ENCODE measurements at places on chromosomes 1 and 21. TPM values are rescaled to one million over a fixed set of nuclear protein-coding genes. Genes with fewer than 3 reads are reported as not detected.

DNA sequence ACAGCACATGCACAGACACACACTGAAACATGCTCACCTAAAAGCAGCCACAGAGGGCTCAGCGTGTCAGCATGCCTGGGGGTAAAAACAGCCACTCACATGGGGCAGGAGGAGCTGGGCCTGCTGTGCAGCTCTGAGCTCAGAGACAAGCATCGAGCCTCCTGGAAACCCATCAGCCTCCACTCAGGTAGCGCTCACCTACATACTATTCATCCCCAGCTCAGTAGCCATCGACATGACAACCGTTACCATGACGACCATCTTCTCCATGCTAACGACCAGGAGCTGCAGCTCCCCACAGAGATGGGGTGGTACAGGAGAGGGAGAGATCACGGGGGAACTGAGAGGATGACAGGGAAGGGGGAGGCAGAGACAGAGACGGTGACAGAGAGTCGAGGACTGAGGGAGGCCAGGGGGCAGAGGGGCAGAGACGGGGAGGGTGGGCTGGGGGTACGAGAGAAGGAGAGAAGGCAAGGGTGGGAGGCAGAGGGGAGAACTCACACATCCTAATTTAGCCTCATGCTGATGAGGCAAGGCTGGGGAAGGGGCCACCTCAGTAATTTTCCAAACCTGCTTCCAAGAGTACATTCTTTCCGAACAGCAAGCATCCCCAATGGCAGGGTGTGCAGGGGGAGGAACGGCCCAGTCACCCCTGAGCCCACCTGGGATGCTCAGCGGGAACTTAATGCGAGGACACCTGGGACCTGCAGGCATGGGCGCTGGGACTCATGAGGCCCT, 28.4 kb downstream of the SDC3 start:
- peak; percentile 23 for DNase-seq

GRCh38 chr1:187067160-187067559, 238.4 kb downstream of the PLA2G4A start:
- no peak for DNase-seq

DNA sequence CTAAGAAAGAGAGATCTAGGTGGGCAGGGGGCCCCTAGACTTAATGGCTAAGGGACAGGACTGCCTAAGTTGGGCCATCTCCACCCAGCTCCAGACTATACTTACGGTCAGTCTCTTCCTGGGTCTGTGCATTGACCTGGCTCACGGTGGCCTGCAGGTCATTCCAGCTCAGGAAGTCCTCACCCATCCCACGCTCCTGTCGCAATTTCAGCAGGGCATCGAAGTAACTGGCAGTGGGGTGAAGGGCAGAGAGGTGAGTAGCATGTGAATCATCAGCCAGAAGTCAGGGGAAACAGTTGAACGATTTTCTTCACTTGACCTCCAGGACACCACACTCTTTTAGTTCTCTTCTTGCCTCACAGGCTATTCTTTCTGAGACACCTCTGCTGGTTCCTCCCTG, 20.5 kb downstream of the IQGAP3 start:
- no peak for DNase-seq

OPRD1 gene
- not detected for total RNA-seq

- no peak for DNase-seq
Observed at GRCh38 chr1:245019910-245020486, 134.8 kb upstream of the KIF26B start.

DNA sequence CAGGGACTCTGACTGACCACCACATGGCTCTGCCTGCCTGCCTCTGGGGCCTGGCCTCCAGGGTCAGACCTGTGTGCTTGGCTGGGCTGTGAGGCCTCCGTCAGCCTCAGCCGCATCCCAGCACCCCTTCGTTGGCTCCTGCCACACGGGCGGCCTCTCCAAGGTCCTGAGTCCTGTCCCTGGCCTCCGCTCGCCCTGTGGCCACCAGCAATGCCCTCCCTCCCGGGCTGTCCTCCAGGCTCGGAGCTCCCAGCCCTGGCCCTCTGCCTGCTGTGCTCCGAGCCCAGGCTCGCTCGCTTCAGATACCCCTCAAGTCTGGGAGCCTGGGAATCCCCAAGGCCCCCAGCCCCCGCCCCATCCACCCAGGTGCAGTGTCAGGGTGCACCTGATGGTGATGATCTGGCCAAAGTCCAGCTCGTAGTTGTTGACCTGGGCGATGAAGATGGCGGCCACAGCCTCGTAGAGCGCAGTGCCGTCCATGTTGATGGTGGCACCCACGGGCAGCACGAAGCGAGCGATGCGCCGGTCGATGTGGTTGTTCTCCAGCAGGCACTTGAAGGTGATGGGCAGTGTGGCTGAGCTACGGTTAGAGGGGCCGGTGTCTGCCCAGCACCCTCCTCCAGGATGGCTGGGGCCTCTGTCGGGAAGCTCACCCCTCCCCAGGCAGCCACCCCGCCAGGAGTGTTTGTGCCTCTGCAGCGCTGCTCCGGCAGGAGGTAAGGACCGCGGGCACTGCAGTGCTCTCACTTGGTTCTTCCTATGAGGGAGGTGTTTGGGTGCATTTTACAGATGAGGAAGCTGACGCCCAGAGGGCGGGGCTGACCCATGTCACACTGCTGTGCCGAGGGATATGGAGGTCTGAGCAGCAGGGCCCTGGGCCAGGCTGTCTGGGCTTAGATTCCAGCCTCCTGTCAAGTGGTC, 28.5 kb downstream of the PODN start:
- no peak for DNase-seq

GRCh38 chr1:17198476-17199258, 6.3 kb upstream of the PADI1 start:
- no peak for DNase-seq

MATN1 gene
- total RNA-seq: not detected

LCE2B gene
- total RNA-seq: not detected

DNA sequence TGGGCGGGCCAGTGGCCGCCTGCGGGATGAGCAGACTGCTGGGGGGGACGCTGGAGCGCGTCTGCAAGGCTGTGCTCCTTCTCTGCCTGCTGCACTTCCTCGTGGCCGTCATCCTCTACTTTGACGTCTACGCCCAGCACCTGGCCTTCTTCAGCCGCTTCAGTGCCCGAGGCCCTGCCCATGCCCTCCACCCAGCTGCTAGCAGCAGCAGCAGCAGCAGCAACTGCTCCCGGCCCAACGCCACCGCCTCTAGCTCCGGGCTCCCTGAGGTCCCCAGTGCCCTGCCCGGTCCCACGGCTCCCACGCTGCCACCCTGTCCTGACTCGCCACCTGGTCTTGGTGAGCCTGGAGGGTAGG, 2.1 kb downstream of the B4GALT2 start:
- no peak for DNase-seq

DNA sequence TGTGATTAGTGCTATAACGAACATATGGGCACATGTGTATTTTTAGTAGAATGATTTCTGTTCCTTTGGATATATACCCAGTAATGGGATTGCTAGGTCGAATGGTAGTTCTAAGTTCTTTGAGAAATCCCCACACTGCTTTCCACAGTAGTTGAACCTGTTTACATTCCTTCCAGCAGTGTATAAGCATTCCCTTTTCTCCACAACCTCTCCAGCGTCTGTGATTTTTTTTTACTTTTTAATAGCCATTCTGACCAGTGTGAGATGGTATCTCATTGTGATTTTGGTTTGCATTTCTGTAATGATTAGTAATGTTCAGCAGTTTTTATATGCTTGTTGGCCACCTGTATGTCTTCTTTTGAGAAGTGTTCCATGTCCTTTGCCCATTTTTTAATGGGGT, 81.8 kb upstream of the SLC44A3 start:
- peak; percentile 61 for DNase-seq

DNA sequence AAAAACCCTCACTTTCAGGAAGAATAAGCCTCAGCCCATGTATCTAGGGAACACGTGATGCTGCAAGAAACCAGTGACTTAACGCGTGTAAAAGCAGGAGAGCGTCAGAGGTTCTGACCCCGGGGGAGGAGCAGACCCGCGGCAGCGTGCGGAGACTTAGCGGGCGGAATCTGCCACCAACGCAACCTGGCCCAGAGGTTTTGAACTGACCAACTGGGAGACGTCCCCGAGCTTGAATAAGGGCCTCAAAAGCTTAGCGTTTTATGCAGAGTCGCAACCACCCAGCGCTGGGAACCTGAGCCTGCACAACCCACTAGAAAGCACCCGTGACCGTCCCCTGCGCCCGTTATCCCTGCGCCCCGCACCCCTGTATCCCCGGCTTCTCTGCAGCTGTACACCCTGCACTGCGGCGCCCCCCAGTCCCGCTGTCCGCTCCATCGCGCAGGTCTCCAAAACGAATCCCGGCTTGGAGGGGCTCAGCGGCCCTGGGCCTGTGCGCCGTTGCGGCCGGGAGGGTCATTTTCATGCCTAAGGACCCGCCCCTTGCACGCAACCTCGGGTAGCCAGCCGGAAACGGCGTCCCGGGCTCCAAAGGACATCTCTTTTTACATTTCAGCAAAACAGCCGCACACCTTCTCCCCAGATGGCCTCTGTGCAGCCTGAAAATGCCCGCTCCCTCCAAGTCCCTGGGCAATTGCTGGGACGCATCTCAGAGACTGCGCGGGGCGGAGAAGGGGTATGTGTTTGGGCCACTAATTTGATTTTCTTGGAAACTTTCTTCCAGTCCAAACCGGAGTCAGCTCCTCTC, 29.4 kb upstream of the TRIM17 start:
- peak; percentile 23 for DNase-seq

DNA sequence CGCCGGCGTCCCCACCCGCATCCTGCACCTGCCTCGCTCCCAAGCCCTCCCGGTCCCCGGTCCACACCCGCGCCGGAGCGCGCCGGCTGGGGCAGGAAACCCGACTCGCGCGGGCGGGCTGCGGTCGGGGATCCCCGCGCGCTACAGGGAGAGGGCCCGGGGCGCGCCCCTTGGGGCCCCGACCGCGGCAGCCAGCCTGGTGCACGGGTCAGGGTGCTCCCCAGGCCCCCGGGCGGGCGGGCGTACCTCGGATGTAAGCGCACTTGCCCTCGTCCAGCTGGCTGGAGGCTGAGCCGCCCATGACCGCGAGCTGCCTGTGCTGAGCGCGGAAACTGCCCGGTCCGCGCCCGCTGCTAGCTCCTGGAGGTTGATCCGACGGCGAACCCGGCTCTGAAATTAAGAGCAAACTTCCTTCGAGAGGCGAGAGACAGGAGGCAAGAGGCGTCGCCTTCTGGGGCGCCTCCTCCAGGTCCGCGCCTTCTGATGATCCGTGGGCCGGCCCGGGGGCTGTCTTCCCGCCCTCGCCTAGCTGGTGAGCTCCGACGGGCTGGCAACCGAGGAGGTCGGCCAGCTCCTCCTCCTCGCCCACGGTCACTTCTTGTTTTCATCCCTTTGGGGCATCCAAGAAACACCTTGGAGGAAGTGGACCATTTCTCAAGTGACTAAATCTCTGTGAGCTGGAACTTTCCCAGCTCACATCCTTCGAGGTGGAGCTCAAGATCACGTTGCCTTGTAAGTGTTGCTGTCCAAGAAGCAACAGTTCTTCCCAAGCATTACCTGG, at the start of gene NIBAN1:
Gene NIBAN1, minus strand, starts transcription at position 453 of the 781 bp plus-strand sequence. Its CDS starts 152 bp downstream, at position 301.
- peak; percentile 27 for DNase-seq

BCAR3 gene
- 25.7 TPM for total RNA-seq

DNA sequence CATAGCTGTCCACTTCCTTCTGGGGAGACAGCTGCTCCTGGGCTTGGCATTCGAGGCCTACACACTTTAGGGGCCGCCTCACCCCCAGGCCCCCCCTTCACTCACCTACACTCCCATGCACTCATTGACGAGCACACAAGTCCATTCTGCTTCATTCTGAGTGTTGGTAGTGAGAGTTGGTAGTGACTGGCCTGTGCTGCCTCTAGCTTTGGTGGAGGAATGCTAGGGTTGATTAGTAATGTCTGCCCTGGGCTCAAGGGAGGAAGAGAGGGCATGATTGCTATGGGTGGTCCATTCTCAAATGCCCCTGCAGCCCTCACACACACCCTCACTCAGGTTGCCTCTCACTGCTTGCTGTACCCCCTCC, 30.4 kb downstream of the TRIM11 start:
- DNase-seq: peak; percentile 6

ACTL8 gene
- total RNA-seq: not detected

COL18A1 gene
- total RNA-seq: 49.5 TPM

GRCh38 chr1:23590058-23590783, 30.9 kb upstream of the ID3 start:
- no peak for DNase-seq

GRCh38 chr1:4062560-4062959, 162.5 kb upstream of the C1orf174 start:
- DNase-seq: no peak

- no peak for DNase-seq
Observed at GRCh38 chr1:204621396-204621795, 64.1 kb downstream of the LRRN2 start.

- peak; percentile 83 for DNase-seq
Observed at GRCh38 chr1:243924188-243924587, 74.1 kb upstream of the AKT3 start.

GRCh38 chr21:14987370-14988170, 77.2 kb downstream of the NRIP1 start:
- no peak for DNase-seq

KCNJ9 gene
- not detected for total RNA-seq

OR6K6 gene
- total RNA-seq: not detected

- no peak for DNase-seq
Observed at GRCh38 chr21:28932717-28933116, 60.0 kb downstream of the LTN1 start.

GRCh38 chr1:64969305-64970046, 3.1 kb upstream of the JAK1 start:
- DNase-seq: no peak

DNA sequence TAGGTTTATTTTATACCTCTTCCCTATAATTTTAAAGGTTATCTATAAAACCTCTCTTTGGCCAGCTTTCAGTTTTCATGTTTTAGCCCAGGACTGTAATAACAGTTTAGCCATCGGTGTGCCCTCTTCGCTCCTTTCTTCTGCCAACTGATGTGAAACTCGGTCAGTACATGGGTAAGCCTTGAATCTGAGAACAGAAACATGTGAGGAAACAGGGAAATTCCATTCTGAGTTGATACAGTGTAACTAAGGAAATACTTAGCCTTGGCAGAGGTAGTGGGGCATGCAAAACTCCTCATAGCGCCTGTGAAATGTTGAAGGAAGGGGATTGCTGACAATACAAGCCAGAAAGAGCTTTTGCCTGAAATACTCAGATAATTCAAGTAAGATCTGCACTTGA, 465.2 kb downstream of the NCAM2 start:
- DNase-seq: no peak

- DNase-seq: peak; percentile 5
Observed at GRCh38 chr1:220170836-220171526, 77.0 kb downstream of the IARS2 start.

- no peak for DNase-seq
Observed at GRCh38 chr1:14138135-14138506, 438.1 kb downstream of the PRDM2 start.

- DNase-seq: no peak
Observed at GRCh38 chr1:118473825-118474224, 288.8 kb upstream of the SPAG17 start.

TTC3 gene
- 173 TPM for total RNA-seq

PTGS2 gene
- 163 TPM for total RNA-seq

FPGT gene
- 16.2 TPM for total RNA-seq

MUTYH gene
- 10.0 TPM for total RNA-seq

GRCh38 chr1:214566158-214567104, 15.0 kb upstream of the PTPN14 start:
- DNase-seq: peak; percentile 78

GRCh38 chr21:29372063-29372802, 73.5 kb downstream of the BACH1 start:
- DNase-seq: peak; percentile 68

RBM11 gene
- not detected for total RNA-seq

RASSF5 gene
- 1.4 TPM for total RNA-seq

GRCh38 chr1:37858931-37859506, 373 bp downstream of the MTF1 start:
- no peak for DNase-seq
